Hematopoietic multipotent progenitor cell treated with erythropoietin and hydrocortisone succinate and interleukin-3 and kit ligand, for 15 days (in vitro differentiated cells): ENCODE measurements at places on chromosomes 2 and 18.
A peak's percentile ranks its signal among the peaks of the same experiment; 100 is the strongest.

- no peak for DNase-seq
Measured at GRCh38 chr2:221518935-221519625, 53.0 kb downstream of the EPHA4 start.

DNA sequence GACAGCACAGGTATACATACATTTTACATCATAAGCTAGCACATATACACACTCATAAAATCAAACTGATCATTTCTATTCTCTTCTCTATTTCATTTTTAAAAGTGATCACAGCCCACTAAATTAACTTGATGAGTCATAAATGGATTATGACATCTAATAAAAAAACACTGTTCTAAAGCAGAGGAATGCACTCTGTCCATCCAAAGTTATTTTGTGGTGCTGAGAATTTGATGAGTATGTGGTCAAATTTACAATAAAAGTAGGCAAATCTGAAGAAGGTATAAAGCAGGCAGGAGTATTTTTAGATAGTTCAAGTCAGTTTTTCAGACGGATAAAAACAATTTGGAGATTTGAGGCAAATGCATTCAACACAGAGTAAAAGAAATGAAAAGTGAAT, 104.4 kb downstream of the NOL4 start:
- no peak for DNase-seq

DNA sequence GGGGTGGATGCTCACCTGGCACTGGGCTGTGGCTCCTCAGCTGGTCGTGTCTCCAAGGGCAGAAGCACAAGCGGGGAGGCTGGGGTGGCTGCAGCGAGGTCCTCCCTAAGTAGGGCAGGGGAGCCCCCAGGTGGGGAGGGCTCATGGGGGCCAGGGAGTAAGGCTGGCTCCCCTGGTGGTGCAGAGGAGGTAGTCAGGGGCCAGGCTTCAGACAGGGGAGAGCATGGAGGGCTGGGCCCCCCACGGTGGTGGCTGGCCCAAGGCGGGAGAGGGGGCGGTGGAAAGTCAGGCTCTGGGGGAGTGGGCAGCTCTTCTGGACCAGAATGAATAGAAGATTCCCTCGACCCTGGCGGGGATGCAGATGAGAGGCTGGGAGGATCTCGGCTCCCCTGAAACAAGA, 8.1 kb upstream of the SFXN5 start:
- DNase-seq: no peak

- DNase-seq: peak; percentile 50
Measured at GRCh38 chr2:222576171-222577081, 79.5 kb downstream of the FARSB start.

GRCh38 chr2:119605096-119605495, 60.8 kb downstream of the CFAP221 start:
- DNase-seq: no peak

DNA sequence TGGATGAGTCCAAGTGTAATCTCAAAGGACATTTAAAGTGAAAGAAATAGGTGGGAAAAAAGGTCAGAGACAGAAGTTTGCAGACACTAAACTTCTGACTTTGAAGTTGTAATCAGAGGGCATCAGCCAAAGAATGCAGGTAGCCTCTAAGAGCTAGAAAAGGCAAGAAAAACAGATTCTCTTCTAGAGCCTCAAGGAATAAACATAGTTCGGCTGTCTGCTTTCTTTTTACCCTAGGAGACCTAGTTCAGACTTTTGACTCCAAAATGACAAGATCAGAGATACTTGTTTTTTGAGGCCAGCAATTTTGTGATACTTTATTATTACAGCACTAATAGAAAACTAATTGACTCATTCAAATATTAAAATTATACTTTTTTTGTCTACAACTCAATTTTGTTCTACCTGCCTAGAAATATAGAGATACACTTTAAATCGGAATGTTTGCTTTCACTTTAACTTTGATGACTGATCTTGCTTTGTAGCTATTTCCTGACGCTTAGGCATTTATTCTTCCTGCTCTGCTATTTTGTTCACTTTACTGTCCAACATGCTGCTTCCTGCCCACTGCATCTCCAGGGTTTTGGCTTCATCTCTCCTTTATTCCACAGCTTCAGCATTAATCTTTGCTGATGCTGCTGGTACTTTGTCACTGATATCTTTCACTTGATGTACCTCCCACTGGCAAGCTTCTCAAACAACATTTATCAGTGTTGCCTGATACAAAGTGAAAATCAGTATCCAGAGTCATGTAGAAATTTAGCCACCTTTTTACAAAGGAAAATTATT, 272.5 kb downstream of the DSEL start:
- no peak for DNase-seq

- DNase-seq: no peak
Measured at GRCh38 chr2:25266399-25266798, 75.3 kb downstream of the DNMT3A start.

GRCh38 chr2:222892321-222892720, 31.5 kb downstream of the ACSL3 start:
- no peak for DNase-seq

DNA sequence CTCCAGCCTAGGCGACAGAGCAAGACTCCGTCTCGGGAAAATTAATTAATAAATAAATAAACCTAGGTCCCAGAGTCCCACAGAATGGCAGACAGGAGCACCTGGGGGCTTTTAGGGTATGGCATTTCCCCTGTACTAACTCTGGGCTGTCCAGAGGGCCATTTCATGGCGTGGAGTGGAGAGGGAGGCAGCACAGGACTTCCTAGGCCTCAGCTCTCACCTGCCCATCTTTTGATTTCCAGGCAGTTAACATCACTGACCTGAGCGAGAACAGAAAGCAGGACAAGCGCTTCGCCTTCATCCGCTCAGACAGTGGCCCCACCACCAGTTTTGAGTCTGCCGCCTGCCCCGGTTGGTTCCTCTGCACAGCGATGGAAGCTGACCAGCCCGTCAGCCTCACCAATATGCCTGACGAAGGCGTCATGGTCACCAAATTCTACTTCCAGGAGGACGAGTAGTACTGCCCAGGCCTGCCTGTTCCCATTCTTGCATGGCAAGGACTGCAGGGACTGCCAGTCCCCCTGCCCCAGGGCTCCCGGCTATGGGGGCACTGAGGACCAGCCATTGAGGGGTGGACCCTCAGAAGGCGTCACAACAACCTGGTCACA, 5.1 kb downstream of the IL1RN start:
- no peak for DNase-seq

GRCh38 chr2:178946494-178946893, 103.4 kb downstream of the CCDC141 start:
- no peak for DNase-seq

GRCh38 chr18:55153346-55153745, 194.1 kb upstream of the CCDC68 start:
- no peak for DNase-seq

DNA sequence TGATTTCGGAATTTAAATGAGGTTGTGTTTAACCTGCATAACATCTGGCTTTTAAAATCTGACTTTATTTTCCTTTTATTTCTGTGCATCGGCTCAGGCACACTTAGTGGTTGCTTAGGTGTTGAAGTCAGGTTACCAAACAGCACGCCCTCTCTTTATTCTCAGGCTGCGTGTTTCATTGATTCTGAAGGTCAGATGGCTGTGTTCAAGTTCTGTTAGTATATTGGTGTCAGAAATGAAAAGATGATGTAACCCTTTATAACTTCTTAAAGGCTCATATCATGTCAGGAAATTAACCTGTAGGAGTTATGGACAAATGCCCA, 246.5 kb downstream of the LDLRAD4 start:
- no peak for DNase-seq

GRCh38 chr2:85163675-85164074, 30.5 kb downstream of the TCF7L1 start:
- DNase-seq: no peak

DNA sequence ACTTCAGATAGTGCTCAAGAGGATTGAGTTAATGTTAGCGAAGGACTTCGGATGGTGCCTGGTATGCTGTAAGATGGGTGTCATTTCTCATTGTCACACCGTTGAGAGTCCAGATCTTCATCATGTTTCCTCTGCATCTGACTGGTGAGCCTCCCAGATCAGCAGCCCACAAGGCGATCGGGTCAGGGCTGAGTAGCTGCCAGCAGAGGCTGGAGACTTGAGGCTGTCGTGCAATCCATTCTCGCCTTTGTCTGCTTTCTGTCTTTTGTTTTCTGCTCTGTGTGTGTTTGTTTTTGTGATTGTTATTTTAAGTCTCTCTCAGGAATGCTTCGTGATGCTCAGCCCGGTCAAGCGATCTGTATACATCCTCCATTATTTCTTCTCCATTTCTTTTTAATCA, 95.8 kb downstream of the TGOLN2 start:
- DNase-seq: no peak

GRCh38 chr2:120798567-120799247, 63.0 kb downstream of the GLI2 start:
- DNase-seq: no peak

DNA sequence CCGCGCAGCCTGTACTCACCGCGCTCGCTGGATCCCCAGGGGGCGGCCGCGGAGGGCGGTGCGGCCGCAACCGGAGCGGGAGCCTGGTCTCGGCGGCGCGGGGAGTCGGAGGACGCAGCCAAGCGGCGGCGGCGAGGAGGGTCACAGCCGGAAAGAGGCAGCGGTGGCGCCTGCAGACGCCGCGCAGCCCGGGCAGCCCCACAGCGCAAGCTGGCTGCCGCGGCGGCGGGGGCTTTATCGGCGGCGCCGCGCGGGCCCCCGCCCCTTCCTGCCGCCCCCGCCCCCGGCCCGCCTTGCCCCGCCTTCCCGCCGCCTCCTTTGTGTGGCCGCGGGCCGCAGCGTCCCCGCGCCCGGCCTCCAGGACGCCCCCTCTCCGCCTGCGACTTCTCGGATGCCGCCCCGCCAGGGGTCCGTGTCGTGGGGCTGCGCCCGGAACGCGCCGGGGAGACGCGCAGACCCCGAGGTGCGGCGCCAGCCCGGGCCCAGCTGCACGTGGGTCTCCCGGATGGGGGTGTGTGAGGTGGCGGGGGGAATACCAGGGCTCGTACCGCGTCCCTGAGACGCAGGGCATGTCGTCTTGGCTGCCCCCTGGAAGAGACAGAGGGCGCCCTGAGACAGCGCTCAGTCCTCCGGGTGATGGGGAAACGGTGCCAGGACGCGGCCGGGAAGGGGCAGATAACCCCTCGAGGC, at the start of gene SERPINE2:
Gene SERPINE2 (minus strand): TSS at position 207 of the 690 bp plus-strand sequence. CDS start 37,386 bp downstream, outside the sequence.
- no peak for DNase-seq

DNA sequence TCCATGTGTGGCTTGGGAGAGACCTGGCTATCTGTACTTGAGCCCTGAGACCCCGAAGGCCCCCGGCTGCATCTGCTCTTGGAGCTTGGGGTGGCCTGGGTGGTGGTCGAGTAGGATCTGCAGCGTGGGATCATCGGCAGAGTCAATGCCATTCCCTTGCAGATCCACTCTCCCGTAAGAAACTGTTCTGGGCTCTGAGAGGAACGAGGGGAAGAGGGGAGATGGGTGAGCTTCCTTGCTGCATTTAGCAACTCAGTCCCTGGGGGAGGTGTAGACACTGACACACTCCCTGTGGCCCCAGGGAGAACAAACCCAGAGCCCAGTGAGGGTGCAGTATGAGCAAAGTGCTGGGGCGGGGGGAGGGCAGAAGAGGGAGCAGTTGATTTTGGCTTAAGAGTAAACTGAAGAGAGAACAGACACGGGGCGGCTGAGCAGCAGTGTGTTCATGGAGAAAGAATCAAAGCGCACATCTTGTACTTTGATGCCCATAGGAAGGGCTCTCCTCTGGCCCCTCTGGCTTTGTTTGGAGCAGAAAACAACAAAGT, 8.5 kb downstream of the GREB1 start:
- no peak for DNase-seq

GRCh38 chr2:127012215-127012614, 94.7 kb downstream of the BIN1 start:
- no peak for DNase-seq

DNA sequence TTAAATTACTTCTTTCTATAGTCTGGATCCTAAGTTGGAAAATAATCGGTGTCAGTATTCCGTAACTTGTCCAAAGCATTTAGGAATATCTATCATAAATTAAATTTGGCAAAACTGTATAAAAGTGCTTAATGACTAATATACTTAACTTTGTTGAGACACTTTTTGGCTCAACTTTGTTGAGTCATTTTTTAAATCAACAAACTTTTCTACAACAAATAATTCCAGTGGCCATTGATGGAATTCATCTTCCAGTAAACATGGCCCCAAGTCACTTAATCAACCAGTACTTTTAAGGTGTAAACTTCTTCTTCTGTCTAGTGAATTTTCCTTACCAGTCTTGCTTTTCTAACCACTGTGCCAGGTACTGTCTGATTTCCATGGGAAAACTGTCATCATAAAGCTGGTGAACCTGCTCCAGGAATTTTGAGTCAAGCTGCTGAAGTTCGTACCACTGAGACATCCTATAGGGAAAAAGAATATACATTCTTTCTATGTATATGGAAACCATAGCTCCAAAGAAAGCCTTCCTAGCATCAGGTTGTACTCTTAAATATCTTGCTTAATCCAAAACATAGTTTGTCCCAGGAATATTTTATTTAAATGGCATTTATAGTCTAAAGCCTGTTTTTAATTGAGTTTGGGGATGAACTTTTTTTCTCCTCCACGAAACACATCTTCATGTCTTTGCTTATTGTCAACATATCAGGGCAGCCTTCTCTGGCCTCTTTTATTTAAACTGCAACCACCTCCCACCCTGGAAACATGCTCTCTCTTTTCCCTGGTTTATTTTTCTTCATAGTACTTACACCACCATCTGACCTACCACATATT, 4.2 kb downstream of the STAT1 start:
- no peak for DNase-seq

DNA sequence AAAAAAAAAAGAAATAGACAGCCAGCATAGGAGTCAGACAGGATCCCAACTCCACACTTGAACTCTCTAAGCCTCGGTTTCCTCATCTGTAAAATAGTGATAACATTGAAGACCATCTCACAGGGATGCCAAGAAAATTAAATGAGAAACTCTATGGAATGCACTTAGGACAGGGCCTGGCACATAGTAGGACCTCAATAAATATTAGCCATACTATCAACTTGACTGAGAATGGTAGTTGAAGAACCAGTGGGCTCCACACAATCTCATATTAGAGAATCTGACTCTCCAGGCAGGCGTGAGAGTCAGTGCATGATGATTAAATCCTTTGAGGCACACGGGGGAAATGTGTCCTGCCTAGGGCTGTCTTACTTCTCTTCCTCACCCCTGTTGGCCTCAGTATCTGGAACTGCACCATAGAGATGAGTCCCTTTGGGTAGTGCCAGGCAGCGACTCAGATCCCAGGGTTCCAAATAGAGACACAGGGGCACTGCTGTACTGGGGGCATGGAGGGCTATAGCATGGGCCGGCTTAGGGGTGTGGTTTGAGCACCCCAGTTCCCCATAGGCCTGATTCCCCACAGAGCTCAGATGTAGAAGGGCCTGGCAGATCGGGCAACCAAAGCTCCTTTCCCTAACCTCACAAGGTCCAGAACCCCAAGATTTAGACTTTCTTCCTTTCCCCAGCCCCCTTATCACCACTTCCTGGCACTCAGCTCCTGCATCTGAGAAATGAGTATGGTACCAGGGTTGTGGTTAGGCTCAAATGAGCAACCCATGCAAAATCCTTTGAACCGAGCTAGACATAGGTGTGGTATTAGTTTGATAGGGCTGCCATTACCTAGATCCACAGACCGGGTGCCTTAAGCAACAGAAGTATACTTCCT, 51.3 kb upstream of the CAB39 start:
- peak; percentile 7 for DNase-seq

GRCh38 chr2:15115776-15116175, 445.4 kb downstream of the NBAS start:
- DNase-seq: no peak
